NCI-H2081 treated with DMSO at 0.1 percent for 48 hours (cell line): ENCODE measurements at places on chromosomes 3 and 15.

DNA sequence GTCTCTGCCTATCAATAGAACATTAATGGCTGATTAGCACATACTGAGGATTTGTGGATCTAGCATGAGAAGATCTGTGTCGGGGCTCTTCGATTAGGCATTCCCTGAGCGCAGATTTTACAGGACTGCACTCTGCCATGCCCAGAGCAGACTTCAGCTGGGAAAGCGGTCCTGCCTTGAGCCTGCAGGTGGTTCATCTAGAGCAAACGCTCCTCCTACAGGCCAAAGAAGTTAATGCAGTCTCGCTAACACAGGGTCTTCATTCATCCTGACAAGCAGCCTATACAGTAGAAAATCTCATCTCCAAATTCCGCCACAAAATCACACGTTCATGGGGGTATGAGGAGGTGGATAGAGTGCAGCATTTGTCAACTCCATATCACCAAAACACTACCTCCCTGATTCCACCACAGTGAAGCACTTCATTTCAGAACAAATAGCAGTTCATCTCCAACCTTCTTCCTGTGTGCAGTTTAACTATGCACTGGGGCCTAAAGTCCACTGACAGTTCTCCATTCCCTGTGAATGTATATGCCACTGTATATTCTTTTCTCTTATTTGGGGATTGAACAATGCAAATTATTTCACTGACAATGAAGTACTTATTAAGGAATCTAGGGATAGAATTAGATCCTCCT is 405.8 kb downstream of the IGSF11 start:
- peak; percentile 25 for DNase-seq

DNA sequence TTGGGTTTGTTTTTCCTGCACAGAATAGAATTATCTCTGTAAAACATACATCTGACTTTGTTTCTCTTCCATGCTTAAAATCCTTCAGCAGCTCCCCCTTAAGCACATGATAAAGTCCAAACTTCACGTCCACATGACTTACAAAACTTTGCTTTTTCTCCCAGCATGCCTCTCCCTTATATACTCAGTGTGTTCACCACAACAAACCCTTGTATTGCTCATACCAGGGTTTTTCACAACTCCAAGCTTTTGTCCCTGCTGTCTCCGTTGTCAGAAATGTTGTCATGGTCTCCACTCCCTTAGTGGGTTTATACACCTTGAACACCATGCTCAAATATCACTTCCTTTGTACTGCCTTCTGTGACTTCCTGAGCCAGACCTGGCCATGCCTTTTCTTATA is 91.1 kb upstream of the MITF start:
- DNase-seq, result no peak

- DNase-seq, result no peak
Observed at GRCh38 chr3:136385457-136385856, 135.3 kb downstream of the PCCB start.

DNA sequence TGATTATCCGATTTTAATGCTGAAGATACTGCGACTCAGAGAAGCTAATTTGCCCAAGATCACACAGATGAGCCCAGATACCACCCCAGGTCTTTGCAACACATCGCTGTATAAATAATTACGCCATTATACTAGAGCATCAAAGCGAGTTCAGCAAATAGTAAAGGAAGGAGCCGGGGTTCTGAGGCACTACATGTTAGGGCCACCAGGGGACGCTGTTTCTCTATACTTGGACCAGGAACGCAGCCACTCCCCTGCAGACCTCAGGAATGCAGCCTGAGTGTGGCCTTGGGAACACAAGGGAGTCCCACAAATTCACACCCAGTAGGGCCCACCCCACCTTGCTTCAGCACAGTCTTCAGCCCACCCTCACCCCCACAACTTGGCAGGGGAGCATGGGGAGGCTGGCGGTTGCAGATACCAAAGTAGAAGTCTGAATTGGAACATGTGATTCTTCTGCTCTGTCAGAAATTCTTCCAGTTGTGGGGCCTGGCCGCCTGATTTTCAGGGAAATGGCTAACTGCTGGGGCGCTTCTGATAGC is 57.8 kb upstream of the RYK start:
- DNase-seq, result peak; percentile 9

DNA sequence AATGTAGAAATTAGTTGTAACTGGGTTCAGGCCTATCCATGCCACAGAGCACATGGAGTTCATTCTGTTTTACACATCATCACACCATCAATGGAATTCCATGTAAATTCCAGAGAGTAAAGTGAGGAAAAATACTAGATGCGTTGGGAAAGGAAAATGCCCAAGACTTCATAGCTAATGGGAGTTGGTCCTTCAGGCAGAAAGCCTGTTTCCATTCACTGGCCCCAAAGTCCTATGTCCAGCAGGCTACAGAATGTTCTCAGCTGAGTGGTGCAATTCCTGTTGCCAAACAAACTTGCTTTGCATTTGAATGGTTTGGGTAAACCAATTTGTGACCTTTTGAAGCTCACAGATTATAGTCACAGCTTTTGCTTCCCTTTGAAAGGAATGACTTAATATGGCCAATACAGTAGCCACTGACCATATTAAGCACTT is 164.6 kb upstream of the PFN2 start:
- no peak for DNase-seq

DNA sequence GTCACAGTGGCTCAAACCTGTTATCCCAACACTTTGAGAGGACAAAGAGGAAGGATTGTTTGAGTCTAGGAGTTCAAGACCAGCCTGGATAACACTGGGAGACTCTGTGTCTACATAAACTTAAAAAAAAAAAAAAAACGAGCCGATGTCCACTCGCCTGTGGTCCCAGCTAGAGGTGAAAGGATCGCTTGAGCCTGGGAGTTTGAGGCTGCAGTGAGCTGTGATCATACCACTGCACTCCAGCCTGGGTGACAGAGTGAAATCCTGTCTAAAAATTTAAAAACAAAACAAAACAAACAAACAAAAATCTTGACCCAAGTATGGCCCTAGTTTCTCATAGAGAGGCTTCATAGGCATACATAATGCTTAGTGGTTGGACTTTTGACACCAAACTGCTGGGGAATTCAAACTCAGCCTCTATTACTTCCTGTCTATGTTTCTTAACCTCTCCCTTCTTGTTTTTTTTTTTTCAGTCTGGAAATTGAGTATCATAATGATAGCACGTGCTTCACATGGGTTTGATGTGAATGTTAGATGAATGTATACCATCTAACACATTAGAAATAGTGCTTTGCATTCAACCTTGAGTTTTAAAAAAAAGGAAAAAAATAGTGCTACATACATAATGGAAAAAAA is 46.4 kb upstream of the CAPN7 start:
- DNase-seq, result no peak

DNA sequence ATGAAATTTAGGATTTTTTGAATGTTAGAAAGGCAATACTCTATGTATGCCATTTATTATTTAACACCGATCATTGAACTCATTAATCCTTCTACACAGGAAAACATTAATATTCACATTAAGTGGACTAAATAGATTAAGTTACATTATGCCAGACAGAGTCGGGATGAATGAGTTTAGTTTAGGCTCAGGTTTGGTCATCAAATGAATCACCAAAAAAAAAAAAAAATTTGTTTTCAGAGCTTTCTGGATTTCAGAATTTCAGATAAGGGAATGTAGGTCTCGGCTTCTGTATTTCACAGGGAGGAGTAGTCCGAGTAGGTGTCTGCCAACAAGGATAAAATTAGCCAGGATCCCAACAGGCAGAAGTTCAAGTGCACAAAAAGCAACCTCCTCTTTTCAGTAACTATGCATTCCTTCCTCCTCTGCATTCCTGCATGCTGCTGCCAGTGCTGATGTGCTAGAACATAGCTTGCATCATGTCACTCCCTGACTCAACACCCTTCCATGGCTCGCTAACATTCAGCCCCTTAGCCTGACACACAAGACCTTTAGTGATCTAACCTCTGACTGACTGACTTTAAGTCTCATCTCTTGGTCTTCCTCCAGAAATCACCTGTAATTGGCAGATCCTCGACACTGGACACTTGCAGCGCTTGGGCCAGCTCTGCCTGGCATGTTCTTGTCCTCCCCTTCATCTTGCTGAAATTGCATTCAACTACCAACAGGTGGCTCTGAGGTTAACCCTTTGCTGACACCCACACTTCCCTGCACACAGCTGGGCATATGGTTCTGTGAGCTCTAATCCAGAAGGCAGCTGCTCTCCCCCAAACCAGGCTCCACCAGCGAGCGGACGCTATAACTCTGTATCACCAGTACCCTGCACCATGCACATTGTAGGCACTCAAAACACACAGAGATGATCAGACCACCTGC is 145.4 kb upstream of the PROK2 start:
- peak; percentile 5 for DNase-seq
